ENCODE measurements at places on chromosomes 4 and X.

DNA sequence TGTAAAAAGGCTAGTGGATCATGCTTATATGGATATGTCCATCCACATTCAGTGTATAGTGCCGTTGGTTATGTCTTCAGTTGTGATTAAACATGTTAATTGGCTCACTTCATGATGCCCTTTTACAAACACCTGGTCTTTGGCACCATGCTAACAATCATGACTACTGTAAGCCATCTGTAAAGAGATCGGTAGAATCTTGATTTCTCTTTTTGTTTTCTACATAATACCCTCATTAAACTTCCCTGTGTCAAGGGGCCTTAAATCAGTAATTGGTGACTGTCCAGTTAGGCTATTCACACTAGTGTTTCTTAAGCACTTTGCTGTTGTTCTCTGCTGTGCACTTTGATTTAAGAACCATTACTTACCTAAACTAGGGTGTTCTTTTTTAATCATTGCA lies 475.2 kb downstream of the RPA4 start:
- DNase-seq: peak; percentile 58

GRCh38 chr4:154503598-154503997 lies 12.0 kb upstream of the DCHS2 start:
- no peak for DNase-seq

DNA sequence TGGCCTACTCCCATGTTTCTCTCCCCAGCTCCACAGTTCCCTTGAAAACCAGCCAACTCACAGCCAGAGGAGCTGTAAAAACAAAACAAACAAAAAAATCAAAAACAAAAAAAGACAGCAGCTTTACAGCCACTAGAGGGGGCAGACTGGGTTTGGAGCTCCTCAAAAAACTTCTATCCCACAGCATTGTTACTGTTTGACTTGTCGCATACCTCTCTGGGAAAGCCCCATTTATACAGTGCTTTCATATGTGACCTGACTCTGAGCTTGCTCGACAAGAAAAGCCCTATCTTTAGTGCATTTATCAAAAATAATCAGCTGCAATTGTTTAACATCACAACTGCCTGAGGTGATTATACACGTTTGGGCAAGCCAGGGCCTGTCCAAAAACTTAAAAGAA lies 21.6 kb downstream of the TSPAN6 start:
- no peak for DNase-seq

- DNase-seq: no peak
Measured at GRCh38 chr4:57612279-57612678, 502.1 kb upstream of the IGFBP7 start.

GRCh38 chr4:24440765-24441164 lies 143.6 kb downstream of the DHX15 start:
- DNase-seq: no peak

DNA sequence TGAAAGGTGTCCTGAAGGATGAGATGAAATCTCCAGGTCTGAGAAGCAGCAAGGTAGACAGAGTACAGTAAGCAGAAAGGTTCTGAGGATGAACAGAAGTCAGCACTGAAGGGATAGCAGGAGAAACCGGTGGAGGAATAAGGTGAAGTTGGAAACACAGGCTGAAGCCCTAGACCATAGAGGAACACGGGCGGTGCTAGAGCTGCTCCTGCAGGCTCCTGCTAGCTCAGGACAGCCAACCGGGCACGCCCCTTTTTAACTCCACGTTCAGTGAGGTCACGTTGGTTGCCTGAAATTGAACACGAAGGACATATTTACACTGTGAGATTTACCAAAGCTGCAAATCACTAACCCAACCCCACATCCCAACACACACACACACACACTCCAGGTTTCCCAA lies 1886.4 kb upstream of the AGA start:
- DNase-seq: no peak

GRCh38 chrX:136647677-136648360 lies at the start of gene CD40LG:
TSS of gene CD40LG (plus strand) at chrX:136648158. CDS start at chrX:136648249, 91 bp downstream.
- DNase-seq: no peak

DNA sequence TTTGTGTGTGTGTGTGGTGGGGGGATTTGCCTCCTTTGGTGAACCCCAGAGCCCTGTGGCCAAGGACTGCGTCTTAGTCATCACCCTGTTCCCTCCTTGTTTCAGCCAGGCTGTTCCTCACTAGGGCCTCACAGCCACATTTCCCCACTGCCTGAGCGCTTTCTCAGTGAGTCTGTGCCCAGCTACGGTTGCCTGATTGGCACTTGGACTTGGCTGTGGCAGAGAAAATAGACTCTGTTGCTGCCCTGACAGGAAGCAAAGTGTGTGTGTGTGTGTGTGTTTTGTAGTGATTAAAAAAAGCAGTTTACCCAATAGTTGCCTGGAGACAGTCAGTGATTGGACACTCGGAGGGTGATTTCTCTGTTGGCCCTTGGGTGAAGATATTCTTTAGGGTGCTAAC lies 113.0 kb downstream of the UCHL1 start:
- no peak for DNase-seq

DNA sequence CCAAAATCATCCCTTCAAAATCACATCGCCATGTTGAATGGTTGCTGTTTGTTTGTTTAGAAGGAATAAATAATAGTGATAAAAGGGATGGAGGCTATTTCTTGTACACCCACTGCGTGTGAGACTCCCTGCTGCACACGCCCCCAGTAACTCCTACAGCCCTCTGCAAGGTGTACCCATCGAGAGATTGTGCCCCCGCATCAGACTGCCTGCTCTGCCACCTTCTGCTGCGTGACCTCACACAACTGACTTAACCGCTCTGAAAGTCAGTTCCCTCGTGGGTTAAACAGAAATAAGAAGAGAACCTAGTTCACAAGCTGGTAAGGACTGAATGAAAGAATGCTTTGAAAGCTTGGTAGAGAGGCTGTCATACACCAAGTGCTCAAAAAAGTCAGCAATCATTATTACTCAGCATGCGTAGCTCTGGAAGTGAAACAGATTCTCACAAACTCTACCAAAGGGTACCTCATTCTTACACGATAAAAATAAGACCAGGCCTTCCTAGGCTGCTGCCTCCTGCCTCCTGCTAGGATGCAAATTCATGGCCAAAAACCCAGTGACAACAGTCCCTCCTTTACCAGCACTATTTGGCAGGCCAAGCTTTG lies 147.1 kb downstream of the CPEB2 start:
- no peak for DNase-seq

- no peak for DNase-seq
Measured at GRCh38 chrX:14489437-14489836, 39.9 kb upstream of the GLRA2 start.

DNA sequence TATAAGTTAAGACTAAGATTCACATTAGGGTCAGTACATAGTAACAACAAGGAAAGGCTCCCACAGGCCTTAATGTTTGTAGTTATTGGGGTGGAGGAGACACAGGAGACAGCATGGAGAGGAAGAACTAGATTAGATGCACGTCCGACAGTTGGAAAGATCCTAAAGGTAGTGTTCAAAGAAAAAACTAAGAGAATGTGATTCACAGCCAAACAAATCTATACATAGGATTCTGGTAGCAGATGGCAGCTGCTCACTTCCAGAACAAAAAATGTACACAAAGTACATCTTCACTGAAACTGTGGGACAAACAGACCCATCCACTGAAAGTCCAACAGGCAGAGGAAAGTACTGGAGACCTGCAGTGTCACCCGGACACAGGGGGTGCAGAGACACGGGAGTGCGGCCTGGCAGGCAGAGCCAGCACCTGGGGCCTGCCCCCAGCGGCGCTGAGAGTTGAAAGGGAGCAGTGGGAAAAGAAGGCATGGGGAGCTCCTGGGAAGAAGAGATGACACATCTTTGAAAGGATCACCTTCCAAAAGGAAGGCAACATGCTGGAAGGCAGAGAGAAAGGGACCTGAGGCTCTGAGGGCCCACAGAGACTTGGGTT lies 40.0 kb downstream of the NELFA start:
- DNase-seq: no peak

DNA sequence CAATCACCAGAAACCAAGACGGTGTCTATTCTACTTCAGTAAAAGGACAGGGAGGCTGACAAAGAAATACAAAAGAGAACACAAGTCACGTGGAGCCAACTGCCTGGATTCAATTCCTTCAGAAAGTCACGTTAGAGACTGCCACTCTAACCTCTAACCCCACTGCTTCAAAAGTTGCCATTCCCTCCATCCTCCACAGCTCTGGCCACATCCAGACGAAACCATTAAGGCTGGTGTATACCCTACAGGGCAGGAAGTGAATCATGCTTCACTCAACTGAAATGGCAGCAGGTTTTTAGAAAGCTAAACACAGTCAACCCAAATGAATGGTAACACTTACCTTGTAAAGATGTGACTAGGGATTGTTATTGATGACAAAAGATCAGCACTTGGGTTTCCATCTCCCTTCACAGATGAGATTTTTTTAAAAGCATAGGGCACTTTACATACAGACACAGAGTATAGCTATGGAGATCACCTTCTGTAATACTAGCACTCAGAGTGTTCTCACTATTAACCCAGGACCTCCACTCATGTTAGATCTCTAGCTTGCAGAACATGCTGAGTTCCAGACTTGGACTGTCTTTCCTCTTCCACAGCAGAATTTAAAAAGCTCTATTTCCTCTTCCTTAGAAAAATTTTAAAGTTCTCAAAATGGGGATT lies 37.4 kb downstream of the MAML3 start:
- DNase-seq: no peak

GRCh38 chrX:25012433-25012735 lies 3.4 kb downstream of the ARX start:
- no peak for DNase-seq

- peak; percentile 81 for DNase-seq
Measured at GRCh38 chr4:104494822-104495559, at the start of gene CXXC4. TSS of gene CXXC4 (minus strand) at chr4:104494894. CDS start at chr4:104491802, 3,092 bp downstream.

GRCh38 chr4:63325140-63325539 lies 1084.1 kb downstream of the TECRL start:
- DNase-seq: no peak

DNA sequence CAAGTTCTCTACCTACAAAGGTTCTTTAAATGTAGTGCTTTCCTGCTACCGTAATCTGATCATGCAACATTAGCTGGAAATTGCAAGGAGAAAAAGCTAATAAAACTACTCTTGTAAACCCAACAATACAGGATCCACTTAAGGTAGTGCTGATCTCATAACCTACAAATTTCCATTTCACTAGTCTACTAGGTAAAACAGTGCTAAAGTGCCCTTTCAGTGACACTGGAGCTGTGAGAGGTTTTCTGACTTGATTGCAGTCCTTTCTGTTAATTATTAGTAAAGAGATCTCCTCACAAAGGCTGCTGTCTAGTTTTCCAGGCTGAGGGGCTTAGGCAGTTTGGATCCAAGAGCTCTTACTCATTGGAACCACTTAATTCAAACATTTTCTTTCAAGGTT lies 1118.7 kb downstream of the SH3BGRL start:
- no peak for DNase-seq

GRCh38 chr4:80336582-80336981 lies 1.1 kb downstream of the CFAP299 start:
- DNase-seq: no peak

Data from NCI-H1417 treated with DMSO at 0.1 percent for 48 hours (cell line).